Smooth muscle cell of the brain vasculature (primary cell): ENCODE measurements at places on chromosomes 3 and 15.

GRCh38 chr3:170117134-170117533, 64.4 kb downstream of the PHC3 start:
- DNase-seq = no peak

DNA sequence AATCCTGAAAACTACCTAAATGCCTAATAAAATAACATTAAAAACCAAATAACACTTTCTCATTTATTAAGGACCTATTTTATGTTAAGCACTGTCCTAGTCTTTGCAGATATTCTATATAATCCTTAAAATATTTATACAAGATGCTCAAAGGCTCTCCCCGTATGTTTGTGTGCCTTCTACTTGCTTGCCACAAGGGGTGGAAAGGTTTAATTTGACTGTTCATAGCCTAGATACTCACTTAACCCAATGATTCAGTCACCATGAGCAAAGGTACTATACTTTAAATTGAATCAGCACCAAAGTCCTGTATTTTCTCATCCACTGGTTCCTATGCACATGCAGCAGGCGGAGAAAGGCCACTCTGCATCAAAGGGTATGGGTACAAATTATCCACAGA, 32.0 kb downstream of the LSAMP start:
- DNase-seq = no peak

DNA sequence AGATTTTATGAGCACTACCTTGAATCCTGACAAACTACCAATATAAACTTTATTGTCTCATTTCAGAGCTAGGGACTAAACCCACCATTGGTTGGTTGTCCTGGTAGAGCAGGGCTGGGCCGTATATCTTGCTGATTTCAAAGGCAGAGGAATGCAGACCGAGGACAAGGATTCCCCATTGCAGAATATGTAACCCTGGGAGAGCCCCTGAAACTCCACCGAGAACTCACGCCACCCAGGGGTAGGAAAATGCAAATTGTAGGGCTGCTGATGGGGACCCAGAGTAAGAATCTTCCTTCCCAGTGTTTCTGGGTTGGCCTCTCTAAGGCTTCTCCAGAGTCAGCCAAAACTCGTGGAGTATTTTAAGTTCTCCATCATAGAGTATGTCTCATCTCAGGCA, 235.3 kb downstream of the ABHD5 start:
- no peak for DNase-seq

GRCh38 chr3:49591615-49592014, 37.3 kb downstream of the BSN start:
- DNase-seq = no peak

DNA sequence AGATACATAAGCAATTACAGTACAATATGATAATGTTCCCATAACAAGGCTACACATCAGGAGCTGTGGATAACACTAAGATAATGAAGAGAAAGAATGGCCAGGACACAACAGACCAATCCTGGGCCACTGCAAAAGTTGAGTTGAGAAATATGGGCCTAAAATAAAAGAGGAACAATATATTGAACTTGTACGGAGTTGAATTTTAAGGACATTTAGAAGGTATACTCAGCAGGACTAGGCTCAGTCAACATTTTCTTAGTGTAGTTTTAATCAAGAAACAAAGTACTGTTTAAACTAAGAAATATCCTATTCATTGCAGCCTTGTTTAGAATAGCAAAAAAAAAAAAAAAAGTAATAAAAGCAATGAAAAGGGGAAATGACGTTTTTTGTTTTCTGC, 24.3 kb downstream of the HERC1 start:
- DNase-seq = no peak

DNA sequence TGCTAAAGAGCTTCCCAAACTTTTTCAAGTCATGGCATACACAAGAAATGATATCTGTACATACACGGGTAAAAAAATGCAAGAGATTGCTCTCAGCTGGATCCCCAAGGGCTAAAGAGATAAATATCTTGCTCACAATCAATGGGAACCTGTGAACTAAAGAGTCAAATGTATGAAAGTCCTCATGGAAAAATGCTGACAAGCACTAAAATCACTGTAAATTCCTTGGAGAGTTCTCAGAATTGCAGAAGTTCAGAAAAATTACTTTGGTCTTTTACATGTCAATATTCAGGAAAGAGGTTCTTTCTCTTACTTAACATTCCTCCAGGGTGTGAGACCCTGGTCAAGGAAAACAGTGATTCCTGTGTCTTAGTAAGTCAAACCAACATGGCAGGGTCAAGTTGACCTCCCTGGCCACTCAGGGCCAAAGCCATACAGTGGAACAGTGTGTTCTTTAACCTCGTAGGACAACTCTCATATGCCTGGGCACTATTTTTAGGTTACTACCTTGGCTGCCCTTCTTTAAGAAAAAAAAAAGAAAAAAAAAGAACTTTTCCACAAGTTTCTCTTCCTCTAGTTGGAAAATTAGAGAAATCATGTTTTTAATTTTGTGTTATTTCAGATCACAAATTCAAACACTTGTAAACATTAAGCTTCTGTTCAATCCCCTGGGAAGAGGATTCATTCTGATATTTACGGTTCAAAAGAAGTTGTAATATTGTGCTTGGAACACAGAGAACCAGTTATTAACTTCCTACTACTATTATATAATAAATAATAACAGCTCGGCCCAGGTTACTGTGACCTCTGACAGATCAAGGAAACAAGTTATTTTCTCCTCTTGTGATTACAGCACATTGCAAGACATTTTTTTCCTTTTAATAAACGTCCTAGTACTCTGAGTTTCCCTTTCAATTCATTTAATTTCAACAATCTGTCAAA, 12.5 kb downstream of the SSR3 start:
- DNase-seq = no peak

DNA sequence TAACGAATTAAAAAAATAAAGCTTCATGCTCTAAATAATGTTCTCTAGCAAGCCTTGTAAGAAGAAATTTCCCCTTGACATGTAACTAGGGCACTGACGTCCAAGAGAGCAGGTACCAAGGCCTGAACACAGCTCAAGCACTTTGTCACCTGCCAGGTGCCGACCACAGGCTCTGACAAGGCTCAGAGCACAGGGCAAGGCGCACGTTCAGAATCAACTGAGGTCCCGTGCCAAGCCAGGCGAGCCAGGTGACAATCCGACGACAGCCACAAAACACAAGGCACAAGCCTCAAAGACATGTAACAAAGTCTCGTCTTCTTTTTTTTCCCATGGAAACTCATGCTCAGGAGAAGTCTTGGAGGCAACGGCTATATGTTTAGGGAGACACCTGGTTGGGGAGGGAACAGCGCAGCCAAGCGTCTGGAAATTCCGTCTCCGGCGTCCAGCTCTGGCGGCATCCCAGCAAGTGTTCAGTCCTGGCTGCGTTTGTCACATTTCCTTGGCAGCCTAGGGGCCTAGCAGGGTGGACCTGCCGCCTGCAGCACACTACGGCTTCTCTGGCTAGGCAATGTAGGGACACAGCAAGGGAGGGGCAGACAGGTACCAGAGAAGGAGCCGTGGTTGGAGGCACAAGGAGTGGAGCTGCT, 76.7 kb downstream of the ADAMTS17 start:
- no peak for DNase-seq
